ENCODE measurements at places on chromosomes 1 and 21.

DNA sequence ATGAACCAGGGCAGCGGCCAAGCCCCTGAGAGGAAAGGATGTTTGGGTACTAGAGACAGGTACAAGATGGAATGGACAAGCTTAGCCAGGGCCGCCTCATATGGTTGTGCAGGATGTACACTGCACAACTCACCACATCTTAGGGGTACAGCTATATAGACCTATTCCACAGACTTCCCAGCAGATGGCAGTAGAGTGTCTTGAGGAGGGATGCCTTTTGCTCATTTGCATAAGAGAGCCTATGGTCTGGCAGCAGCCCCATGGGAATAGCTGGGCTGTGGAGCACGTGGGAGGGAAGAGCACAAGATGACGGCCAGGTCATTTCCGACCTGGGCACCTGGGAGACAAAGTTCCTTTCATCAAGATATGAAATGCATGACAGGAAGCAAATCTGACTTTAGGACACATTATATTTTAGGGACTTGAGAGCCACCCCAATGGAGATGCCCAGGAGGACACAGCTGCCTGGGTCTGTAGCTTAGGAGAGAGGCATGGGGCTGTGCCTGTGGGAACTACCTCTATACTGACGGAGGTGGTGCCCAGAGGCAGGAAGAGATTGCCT is 215.5 kb downstream of the KCNJ6 start:
- peak; percentile 34 for DNase-seq

DNA sequence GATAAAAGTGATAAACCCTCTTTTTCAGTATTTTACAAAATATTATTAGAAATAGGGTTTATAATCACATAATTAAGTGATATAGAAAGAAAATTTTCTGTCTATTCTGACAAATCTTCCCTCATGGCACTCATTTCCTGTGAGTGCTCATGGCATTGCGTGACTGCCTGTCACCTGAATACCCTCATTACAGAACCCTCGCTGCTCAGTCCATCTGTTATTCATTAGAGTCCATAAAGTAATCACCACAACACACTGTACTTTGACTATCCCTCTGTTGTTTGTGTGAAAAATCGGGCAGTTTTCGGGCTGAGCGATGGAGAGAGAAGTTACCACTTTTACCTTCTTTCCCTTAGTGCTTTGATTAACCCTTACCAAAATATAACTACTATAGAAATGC is 100.4 kb upstream of the BRINP3 start:
- no peak for DNase-seq

GRCh38 chr1:175841738-175842187 is 98.4 kb upstream of the TNR start:
- no peak for DNase-seq

- DNase-seq: no peak
Observed at GRCh38 chr1:203170625-203171330, 4.8 kb downstream of the MYBPH start.

DNA sequence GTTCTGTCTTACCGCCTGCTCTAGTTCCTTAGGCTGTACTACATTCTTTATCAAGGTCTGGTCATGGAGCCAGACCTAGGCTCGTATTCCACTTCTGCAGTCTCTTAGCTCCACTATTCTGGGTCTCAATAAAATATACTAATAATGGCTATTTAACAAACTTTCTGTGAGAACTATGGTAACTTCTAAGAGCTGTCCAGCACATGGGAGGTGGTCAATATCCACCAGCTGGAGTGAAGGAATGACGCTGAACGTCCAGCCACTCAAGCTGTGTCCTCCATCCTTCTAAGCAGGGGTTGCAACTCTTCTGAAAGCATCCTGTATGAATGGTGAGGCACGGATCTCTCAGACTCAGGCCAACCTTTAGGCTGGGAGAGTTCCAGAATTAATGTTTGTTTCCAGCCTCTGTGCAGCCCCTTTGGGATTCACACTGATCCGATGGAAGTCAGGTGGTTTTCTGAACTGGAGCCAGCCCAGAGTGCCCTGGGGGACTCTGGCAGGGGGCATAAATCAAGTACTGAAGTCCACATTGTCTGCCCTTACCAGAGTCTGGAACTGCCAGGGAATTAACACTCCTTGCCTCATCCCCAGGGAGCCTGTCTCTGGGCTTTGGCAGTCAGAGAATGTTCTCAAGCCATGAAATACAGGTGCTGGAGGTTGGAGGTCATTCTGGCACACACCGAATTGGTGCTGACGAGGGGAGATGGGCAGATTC is 57.4 kb downstream of the BRINP2 start:
- no peak for DNase-seq

GRCh38 chr21:25342816-25343215 is 264.5 kb downstream of the MRPL39 start:
- DNase-seq: no peak

DNA sequence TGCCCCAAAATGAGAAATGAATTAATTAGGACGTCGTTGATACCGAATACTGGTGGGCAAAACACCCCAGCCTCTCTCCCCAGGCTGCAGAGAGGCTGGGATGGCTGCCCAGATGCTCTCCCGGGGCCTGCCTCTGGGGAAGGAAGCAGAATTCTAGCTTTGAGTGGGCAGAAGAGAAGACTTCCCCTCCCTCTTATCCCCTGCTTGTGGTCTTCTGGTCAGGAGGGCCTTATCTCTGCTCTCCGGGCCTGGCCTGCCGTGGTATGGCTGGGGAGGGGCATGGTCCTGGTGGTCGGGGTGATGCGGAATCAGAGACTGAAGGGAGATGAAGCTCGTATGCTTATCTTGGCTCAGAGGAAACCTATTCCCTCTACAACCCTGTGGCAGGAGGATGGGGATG is 9.8 kb upstream of the CSF3R start:
- DNase-seq: no peak

GRCh38 chr1:91578320-91579109 is 77.9 kb downstream of the CDC7 start:
- DNase-seq: no peak

DNA sequence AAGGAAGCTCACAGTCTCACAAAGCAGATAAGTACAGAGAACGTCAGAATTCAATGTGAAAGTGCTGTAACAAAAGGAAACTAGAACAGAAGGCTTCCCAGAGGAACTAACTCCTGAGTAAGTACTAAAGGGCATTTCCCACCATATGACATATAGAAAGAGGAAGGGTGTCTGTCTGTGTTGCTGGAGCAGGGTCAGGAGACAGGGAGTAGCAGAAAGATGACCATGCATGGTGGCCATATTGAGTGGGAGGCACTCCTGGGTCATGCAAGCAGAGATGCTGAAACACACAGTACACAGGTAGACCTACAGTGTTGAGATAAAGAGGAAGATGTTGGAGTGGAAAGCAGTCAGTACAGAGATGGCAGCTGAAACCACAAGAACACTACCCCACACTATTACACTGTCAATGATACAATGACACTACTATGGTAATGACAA is 47.3 kb downstream of the SLC25A24 start:
- DNase-seq: no peak
